ENCODE measurements at places on chromosomes 11 and 22.
A peak's percentile ranks its signal among the peaks of the same experiment; 100 is the strongest.

DNA sequence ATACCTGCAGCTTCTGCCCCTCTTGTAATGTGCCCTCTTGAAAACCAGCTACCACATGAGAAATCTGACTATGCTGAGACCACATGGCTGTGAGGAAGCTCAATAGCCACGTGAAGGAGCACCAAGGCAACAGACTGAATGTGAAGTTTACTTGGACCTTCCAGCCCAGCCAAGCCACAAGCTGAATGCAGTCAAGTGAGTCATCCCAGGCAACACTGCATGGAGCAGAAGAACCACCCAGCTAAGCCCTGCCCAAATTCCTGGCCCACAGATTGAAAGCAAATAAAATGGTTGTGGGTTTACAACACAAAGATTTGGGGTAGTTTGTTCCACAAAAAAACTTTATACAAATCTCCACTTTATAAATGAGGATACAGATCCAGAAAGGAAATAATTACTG lies 114.5 kb downstream of the TIMP3 start:
- DNase-seq = no peak

- peak; percentile 39 for DNase-seq
Observed at GRCh38 chr11:128061281-128061871, 526.0 kb downstream of the ETS1 start.

GRCh38 chr22:32574958-32575910 lies 100.6 kb downstream of the FBXO7 start:
- DNase-seq = no peak

DNA sequence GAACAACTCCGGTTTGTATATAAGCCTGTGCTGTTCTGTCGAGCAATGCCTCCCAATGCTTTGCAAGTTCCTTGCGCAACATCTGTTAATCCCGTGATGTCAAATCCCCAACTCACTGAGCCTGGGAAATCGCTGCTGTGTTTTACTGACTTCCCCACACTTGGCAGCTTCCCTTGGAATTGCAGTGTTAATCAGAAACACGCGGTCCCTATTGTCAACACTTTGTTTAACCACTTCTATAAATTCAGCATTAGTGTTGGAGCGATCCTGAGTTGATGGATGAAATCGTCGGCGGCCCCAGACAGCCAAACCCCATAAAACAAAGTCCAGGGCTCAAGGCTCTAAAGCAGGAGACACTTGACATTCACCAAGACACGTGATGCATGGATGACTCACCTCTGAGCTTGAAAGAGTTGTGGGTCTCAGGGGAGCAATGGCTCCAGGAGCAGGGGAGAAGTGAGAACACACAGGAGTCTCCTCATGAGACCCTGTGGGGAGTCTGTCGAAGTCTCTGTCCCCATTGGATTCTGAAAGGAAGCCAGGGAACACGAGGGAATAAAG lies 555.3 kb downstream of the MIAT start:
- peak; percentile 72 for DNase-seq

GRCh38 chr11:130418756-130419155 lies 9.7 kb downstream of the ADAMTS8 start:
- DNase-seq = no peak

DNA sequence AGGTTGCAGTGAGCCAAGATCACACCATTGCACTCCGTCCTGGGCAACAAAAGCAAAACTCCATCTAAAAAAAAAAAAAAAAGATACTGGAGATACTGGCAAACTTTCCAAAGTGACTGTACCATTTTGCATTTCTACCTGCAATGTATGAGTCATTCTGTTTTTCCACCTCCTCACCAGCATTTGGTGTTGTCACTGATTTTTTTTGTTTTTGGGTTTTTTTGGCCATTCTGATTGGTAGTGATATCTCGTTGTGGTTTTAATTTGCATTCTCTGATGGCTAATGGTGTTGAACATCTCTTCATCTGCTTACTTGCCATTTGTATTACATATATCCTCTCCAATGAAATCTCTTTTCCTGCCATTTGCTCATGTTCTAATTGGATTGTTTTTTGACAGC lies 12.0 kb upstream of the RBX1 start:
- DNase-seq = no peak

DNA sequence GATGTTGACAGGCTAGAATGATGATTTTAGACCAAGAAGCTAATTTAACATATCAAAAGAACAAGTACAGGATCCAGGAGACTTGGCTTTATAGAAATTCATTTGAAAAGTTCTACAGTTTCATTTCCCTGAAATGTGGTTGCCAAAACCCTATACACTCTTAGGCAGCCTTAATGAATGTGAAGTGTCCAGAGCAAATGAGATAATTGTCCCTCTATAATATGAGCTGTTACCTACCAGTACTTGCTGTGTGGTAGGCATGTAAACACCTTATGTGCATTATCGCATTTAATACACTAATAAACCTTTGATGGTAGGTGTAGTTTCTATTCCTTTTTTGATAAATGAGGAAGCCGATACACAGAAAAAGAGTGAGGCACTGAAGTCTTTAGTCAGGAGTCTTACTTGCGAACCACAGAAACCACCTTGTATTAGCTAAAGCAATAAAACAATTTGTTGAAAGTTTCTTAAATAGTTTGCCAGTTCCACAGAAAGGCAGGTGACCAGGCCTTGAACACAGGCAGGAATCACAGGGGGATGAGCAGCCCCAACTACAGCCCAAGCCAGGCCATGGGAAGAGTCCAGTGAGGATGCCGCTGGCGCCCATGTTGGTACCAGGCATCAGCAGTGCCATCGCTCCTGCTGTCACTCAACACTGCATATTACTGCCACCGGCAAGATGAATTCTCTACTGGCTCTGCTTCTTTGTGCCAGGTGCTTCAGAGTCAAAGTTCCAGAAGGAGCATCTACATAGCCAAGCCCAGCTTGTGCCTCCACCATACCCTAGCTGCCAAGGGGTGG lies 81.7 kb downstream of the SWAP70 start:
- DNase-seq = no peak
